ENCODE measurements at places on chromosomes 12 and 14. TPM values are rescaled to one million over a fixed set of nuclear protein-coding genes. Genes with fewer than 3 reads are reported as not detected.

- no peak for DNase-seq
Observed at GRCh38 chr12:52783563-52784316, 6.6 kb upstream of the KRT76 start.

PTPRO gene
- total RNA-seq, result 1.1 TPM

DNA sequence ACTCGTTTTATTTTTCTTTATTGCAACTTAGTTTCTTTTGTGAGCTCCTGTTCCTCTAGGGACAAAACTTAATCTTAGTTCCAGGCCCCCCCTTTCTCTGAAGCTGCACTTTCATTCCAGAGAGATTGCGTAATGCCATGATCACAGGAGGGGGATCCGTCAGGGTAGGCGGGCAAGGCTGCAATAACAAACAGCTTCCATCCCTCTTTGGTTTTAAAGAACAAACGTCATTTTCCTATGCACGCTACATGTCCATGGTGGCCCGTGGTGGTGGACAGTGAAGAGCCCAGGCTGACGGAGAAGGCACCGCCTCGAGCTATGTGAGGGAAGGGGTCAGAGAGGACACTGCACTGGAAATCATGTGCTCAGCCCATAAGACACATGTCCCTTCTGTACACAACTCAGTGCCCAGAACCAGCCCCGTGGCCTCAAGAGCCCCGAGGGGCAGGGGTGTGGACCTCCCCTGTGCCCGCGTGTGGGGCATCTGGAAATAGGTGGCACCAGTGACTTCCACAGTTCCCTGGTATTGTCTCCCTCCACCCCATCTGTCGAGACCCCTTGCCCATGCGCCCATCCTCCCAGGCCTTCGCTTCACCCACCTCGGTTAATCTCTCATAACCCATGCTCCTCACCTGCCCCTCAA lies 161.4 kb downstream of the ADGRD1 start:
- peak; percentile 54 for DNase-seq

GRCh38 chr14:45112896-45113781 lies 21.1 kb downstream of the FKBP3 start:
- DNase-seq, result no peak

DNA sequence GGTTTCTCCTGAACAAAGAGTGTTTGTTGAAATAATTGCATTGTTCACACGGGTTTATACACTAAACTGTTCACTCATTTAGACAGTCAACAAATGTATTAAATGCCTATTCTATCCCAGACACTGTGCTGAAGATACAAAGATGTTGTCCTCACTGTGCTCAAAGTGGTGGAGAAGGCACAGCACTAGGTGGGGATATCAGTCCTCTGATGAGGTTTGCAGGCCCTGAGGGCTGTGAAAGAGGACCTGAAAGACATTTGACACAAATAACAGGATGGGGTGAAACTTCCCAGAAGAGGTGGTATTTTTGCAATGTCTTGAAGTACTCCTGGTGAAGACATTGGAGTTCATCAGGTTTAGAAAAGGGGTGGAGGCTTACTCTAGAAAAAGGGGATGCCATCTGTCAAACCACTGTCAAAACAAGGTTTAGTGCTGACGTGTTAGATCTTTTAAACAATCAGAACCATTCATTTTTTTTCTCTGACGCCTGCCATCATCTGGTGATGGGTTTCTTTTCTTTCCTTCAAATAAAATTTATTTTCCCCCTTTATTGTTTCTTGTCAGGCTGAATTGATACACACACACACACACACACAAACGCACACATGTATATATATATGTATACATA lies 69.5 kb downstream of the ACSS3 start:
- no peak for DNase-seq

GRCh38 chr14:105193916-105194782 lies 13.0 kb upstream of the NUDT14 start:
- DNase-seq, result no peak

DNA sequence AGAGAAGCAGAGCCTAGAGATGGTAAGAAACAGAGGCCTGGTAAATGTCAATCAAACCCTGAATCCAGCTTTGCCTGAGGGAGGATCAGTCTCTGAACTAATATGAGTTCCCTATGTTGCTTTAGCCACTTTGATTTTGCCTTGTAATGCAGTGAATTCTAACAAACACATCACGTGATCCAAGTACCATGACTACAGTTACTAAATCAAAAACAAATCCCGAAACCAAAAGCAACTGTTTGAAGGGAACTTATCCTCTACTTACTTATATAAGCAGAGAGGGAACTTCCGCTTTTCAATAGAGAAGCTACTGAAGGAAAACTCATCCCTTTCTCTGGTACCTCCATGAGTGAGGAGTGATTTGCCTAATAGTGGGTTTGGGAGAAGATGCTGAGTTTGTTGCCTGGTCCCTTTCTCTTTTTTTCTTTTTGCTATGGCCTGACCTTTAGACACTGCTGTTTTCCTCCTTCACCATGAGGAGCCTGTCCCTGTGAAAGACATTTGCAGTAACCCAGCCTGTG lies 7.7 kb upstream of the PPTC7 start:
- no peak for DNase-seq

KCNH3 gene
- not detected for total RNA-seq

DNA sequence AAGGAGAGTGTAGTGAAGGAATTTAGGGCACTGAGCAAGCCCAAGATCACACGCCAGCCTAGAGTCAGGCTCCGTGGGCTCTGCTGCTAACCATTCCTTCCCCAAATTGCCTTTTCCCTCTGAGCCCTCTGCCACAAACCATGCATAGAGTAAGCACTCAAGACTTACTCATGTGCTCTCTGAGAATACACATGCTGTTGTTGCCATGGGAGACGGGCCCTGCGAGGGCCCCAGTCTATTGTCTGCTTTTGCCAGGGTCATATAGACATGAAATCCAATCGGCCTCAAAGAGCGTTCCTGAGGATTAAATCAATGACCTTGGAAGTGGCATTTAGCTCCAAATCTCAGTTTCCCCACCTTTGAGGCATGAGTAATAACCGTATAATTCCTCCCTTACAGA lies 48.7 kb upstream of the WSCD2 start:
- no peak for DNase-seq

DNA sequence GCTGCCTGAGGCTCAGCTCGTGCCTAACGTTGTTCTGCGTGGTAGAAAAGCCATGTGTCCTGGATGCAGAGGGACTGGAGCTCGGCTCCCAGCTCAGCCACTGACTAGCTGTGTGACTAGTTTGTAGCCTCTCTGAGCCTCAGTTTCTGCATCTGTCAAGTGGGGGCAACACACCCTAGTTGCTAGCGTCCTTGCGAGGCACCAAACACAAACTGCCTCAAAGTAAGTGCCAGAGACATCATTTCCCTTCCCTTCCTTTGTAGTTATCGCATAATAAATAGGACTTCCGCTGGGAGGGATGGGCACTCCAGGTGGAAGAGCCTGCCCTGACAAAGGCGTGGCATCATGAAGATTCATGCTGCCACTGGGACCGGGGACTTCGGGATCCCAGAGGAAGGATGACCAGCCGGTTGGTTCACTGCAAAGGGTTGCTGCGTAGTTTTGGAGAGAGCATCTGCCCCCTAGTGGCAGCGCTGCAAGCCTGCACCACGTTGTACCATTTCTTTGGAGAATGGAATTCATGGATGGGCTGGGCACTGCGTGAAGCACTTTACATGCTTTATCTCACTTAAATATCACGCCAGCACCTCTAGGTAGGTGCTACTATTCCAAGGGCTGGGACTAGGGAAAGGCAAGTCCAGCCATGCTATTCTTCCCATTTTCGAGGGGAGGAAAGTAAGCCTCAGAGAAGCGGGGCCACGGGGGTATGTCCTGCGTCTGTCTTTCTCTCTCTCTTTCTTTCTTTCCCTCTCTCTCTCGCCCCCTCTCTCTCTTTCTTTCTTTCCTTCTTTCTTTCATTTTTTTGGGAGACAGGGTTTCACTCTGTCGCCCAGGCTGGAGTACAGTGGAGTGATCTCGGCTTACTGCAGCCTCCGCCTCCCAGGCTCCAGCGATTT lies 4.6 kb downstream of the CCDC197 start:
- peak; percentile 82 for DNase-seq

GRCh38 chr12:82931349-82932116 lies 244.8 kb downstream of the TMTC2 start:
- no peak for DNase-seq

- no peak for DNase-seq
Observed at GRCh38 chr12:92356425-92356824, 210.8 kb upstream of the BTG1 start.

DNA sequence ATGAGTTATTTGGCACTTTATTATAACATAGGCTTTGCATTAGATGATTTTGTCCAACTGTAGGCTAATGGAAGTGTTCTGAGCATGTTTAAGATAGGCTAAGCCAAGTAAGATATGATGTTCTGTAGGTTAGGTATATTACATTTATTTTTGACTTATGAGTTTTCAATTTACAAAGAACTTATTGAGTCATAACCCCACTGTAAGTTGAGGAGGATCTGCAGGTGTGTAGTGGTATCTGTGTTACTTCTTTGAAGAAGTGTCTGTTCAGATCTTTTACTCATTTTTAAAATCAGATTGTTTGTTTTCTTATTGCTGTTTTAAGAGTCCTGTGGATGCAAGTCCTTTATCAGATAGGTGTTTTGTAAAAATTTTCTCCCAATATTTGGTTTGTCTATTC lies 329.2 kb downstream of the RAD51B start:
- no peak for DNase-seq

- no peak for DNase-seq
Observed at GRCh38 chr14:38389681-38390080, 133.8 kb upstream of the CLEC14A start.
